NCI-H2029 treated with DMSO at 0.1 percent for 48 hours (cell line): ENCODE measurements at places on chromosomes 16 and 17.

GRCh38 chr16:87160234-87160636 is 157.0 kb downstream of the C16orf95 start:
- DNase-seq, result no peak

DNA sequence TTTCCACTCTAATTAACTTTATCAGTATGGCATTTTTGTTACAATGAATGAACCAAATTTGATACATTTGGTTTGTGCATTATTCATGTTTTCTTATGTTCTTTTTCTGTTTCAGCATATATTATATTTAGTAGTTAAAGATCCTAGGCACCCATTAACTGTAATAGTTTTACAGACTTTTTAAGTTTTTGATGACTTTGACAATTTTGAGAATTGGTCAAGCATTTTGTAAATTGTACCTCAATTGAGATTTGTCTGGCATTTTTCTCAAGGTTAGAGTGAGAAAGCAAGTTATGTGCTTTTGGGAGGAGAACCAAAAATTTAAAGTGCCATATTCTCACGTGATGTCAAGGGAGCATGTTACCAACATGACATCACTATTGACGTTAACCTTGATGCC is 1019.2 kb downstream of the CDH11 start:
- no peak for DNase-seq

- no peak for DNase-seq
Observed at GRCh38 chr17:43547659-43548256, 1.6 kb upstream of the ETV4 start.

DNA sequence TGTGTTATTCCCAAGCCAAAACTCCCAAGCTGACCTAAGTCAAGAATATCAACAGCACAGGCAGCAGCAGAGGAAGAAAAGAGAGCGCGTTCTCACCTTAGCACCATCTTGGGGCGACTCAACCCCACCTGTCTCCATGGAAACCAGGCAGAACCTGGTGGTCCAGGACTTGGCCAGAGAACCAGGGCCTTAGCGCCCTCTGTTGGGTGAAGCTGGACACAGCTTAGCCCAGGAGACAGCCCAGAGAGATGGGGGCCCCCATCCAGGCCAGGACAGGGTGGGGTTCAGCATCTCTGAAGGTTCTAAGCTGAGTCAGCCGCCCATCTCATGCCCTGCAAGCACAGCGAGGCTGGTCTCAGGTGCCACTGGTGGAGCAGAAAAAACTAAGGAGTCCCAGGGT is 60.1 kb upstream of the TMEM132E start:
- no peak for DNase-seq

DNA sequence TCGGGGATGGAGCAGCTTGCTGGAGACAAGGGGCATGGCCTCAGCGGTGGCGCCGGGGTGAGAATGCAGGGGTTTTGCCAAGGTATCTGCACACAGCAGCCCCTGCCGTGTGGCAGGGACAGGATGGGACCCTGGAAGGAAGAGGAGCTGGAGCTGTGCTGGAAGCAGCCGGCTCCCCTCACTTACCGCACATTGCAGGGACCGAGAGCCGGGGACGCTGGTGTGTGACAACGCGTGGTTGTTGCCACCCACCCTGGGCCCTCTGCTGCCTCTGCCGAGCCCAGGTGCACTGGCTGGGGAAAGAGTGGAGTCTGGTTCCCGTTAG is 3.0 kb downstream of the NUBP2 start:
- no peak for DNase-seq

DNA sequence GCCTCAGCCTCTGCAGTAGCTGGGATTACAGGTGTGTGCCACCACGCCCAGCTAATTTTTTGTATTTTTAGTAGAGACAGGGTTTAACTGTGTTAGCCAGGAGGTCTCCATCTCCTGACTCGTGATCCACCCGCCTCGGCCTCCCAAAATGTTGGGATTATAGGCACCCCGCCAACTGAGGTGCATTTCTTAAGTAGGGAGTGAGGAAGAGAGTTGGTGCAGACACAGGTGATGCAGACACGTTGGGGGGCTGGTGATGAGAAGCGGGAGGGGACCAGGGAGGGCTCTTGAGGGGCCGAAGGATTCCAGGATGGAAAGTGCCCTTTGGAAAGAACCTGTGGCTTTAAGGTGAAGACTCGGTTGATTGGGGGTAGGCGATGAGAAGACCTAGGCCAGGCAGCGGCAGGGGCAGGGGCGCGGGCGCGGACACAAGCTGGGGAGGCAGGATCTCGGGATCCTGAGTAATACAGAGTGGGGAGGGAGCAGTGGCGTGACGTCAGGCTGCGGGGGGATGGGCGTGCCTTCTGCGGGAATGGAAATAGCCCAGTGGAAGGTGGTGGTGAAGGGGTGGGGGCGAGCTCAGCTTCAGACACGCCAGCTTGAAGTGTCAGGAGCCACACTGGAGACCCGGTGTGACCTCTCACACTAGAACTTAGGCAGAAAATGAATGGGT is 2.5 kb upstream of the ATP6V0C start:
- DNase-seq, result no peak
